ENCODE measurements at places on chromosomes 5 and 9. TPM values are rescaled to one million over a fixed set of nuclear protein-coding genes. Genes with fewer than 3 reads are reported as not detected.

Gene POU5F2
- 1.1 TPM for total RNA-seq

Gene TMOD1
- 0.35 TPM for total RNA-seq

GRCh38 chr5:92741906-92742305 is 839.1 kb downstream of the NR2F1-AS1 start:
- no peaks in the 10 kb centered on the region for H3K27me3 ChIP-seq
- H3K4me1 ChIP-seq = no peaks in the 10 kb centered on the region

DNA sequence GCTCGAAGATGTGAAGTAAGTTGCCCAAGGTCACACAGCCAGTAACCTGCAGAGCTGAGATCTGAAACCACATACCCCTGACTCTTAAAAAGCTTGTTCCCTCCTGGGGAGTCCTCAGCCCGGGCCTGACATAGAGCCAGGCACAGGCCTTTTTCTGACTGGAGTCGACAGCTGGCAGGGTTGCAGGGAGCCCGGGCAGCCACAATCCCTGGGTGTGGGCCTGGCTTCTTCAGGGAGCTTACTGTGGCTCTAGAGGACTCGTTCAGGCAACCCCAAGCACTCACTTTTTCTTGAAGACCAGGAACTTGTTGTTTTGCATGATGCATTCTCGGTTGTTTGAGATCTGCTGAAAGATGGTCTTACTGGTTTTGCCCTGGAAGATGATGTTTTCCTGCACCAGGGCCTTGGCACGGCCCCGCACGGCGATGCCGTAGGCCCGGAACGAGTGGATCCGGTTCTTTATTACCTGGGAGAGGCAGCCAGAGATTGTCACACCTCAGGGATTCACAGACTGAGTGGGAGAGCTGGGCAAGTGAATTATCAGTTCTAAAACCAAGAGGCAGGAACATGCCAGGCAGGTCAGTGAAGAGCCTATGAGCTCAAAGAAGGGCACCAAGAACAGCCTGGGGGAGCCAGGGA is 30.0 kb downstream of the POLR1E start:
- no peaks in the 10 kb centered on the region for H3K27me3 ChIP-seq
- H3K36me3 ChIP-seq = no peaks in the 10 kb centered on the region
- no peak overlapping the region for H3K27ac ChIP-seq
- peaks cover 11% of the 10 kb centered on the region for H3K4me1 ChIP-seq
- DNase-seq = no peak
- no peak overlapping the region for H3K4me3 ChIP-seq

- H3K36me3 ChIP-seq = no peaks in the 10 kb centered on the region
- no peak overlapping the region for H3K27ac ChIP-seq
- no peaks in the 10 kb centered on the region for H3K4me1 ChIP-seq
- no peak overlapping the region for H3K4me3 ChIP-seq
- DNase-seq = no peak
These were observed 128.9 kb downstream of the PDE8B start for GRCh38 chr5:77339337-77339890.

GRCh38 chr9:18791074-18791473 is 241.9 kb downstream of the SAXO1 start:
- no peaks in the 10 kb centered on the region for H3K27me3 ChIP-seq
- H3K4me1 ChIP-seq = no peaks in the 10 kb centered on the region
- no peaks in the 10 kb centered on the region for H3K36me3 ChIP-seq
- H3K4me3 ChIP-seq = no peak overlapping the region

GRCh38 chr9:78559449-78559885 is 262.5 kb downstream of the PSAT1 start:
- H3K36me3 ChIP-seq = no peaks in the 10 kb centered on the region
- H3K4me3 ChIP-seq = no peak overlapping the region
- peaks cover 2% of the 10 kb centered on the region for H3K27me3 ChIP-seq

Data from activated CD4-positive, alpha-beta T cell treated with anti-CD3 and anti-CD28 coated beads, Interleukin-2, amount 10 ng/mL, durations not matched to agents 7 days and 5 days (primary cell).